ENCODE measurements at places on chromosomes 11 and 22.

GRCh38 chr11:45473341-45473895, 187.3 kb upstream of the SYT13 start:
- DNase-seq: no peak

- DNase-seq: peak; percentile 64
These were observed 88.3 kb downstream of the TSPAN18 start for GRCh38 chr11:44814881-44815592.

DNA sequence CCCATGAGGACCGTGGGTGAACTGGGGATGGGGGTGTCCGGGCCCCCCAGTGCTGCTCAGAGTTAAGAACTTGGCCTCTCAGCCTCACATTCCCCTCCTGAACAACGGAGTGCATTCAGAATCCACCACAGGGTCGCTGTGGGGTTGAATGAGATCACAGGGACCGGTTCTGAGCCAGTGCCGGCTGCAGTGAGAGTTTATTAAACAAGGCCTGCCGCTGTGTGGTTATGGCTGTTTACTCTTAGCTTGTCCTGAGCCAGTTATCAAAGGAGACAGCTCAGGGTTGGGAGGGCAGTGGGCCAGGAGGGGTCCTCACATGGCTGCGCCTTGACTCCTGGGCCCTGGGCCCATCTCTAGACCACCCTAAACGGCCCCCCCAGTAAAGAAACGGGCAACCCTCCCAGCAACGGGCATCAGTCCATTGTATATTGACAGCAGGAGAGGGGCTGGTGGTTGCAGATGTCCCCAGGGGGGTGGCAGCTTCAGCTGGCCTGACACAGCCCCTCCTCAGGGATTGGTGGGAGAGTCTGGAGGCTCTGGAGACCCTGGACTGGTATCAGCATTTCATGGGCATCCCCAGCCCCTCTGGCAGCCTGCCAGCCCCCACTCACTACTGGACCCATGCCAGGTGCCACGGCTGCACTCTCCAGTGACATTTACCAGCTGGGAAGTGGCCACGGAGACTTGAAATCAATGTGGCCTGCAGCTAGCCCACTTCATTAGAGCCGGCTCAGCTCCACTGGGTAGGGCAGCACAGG, 15.1 kb upstream of the CABP7 start:
- DNase-seq: peak; percentile 15

DNA sequence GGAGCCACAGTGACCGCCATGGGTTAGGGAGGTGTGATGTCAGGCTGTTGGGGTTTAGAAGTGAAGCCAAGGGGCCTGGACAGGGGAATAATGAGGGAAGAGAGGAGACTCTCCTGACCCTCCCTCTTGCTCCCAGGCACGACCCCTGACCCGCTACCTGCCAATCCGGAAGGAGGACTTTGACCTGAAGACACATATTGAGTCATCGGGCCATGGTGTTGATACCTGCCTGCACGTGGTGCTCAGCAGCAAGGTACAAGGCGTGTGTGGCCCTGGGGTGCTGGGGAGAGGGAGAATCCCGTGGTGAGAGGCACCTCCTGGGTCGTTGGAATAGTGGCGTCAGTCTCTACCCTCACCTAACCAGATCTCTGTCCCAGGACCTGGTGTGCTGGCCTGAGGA, 29.5 kb downstream of the TREH start:
- DNase-seq: no peak

DNA sequence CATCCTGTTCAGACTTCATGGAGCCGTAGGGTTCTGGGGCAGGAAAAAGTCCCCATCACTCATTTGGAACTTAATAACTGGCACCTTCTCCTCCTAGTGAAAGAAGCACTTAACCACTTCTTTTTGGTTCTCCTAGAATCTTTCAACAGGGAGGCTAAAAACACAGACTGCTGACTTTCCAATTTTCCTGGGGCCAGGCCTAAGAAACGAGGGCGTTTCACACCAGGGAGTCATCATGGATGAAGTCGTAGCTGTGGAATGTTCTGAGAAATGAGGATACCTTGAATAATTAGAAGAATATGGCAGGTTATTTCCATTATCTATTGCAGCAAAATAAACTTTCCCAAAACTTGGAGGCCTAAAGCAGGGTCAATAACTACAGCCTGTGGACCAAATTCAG, 26.0 kb upstream of the API5 start:
- peak; percentile 5 for DNase-seq

GRCh38 chr11:121766166-121766565, 313.4 kb upstream of the SORL1-AS1 start:
- DNase-seq: no peak

- no peak for DNase-seq
These were observed 73.5 kb downstream of the RASSF10 start for GRCh38 chr11:13082588-13082987.

GRCh38 chr11:15845261-15845660, 511.1 kb downstream of the SOX6 start:
- no peak for DNase-seq

GRCh38 chr22:23773483-23774113, 949 bp downstream of the MMP11 start:
- DNase-seq: no peak

GRCh38 chr11:61795459-61795858, 2.7 kb downstream of the FEN1 start:
- DNase-seq: no peak

DNA sequence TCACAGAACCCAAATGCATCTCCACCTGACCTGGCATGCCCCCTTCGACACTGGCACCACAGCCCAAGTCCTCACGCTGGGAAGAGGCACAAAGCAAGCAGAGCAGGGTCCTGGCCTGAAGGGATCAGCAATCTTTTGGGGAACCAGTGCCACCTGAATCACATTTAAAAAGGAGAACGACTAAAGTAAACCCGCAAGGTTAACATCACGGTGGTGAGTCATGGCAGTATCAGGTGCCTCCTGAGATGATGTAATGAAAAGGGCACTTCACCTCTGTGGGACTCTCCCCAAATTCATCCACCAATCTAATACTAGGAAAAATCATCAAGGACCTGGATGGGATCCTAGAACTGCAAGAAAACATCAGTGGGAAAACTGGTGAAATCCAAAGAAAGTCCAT, 44.9 kb downstream of the PACSIN2 start:
- DNase-seq: no peak

- no peak for DNase-seq
These were observed 5.2 kb downstream of the TMEM126A start for GRCh38 chr11:85652786-85653447.

DNA sequence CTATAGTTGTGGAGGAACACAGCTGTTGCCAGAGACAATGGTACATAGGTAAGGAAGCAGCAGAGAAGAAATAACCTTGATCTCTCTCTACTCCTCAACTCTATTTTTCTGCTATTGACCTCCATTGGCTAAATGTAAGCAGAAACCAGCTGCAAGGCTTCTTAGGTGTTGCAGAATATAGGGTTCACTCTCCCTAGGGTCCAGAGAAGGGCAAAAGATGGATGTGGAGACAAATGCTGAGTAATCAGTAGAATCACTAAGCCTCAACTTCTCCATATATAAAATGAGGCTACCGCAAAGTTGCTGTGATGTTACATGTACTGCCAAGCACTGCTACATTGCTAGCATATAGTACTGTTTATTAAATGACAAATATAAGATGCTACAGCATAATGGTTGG, 120.6 kb downstream of the PDE3B start:
- DNase-seq: no peak

DNA sequence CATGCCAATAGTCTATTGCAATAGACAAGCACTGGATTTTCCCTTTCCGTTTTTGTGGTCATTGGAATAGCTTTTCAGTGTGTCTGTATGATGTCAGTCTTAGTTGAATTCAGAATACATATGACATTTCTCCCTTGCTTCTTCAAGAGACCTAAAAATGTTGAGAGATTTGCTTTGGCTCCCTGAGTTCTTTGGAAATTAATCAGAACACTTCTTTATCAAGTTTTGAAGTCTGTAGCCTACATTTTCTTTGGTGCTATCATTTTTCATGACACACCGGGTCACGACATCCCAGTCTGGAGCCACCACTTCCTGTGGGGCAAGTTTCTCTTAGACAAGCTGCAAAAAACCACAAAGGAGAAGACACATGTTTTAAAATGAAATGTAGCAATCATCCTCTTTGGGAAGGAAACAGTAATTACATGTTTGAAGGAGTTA, 847.1 kb downstream of the OPCML start:
- peak; percentile 96 for DNase-seq

DNA sequence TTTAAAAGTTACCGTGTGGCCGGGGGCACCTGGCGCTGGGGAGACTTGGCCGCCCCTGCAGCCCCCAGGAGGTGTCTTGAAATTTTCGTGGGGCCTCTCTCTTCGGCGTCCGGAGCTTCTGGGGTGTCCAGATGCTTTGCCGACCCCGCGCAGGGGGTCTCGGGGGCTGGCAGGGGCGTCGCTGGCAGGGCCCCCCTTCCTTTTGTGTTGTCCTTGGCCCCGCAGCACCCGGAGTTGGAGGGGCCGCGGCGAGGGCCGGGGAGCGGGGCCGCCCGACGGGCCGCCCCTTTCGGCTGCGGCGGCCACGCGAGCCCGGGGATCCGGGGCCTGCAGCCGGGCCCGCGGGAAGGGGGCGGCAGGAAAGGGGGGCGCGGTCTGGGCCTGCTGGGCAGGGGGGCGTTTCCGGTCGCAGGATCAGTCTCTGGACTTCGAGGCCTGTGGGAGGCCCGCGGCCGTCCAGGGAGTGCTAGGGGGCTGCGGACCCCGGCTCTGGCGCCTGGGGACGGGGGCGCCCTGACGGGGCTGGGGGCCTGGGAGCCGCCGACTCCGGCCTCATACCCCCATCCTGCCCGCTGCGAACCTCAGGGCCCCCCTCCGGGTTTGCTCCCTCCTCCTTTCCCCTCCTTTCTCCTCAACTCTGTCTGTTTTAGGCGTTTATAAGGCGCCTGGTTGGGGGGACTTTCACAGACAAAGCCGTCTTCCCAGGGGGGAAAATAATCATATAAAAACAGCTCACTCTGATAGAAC, 869 bp downstream of the ZC3H7B start:
- peak; percentile 15 for DNase-seq

GRCh38 chr11:79244241-79244772, 196.5 kb downstream of the TENM4 start:
- peak; percentile 95 for DNase-seq

DNA sequence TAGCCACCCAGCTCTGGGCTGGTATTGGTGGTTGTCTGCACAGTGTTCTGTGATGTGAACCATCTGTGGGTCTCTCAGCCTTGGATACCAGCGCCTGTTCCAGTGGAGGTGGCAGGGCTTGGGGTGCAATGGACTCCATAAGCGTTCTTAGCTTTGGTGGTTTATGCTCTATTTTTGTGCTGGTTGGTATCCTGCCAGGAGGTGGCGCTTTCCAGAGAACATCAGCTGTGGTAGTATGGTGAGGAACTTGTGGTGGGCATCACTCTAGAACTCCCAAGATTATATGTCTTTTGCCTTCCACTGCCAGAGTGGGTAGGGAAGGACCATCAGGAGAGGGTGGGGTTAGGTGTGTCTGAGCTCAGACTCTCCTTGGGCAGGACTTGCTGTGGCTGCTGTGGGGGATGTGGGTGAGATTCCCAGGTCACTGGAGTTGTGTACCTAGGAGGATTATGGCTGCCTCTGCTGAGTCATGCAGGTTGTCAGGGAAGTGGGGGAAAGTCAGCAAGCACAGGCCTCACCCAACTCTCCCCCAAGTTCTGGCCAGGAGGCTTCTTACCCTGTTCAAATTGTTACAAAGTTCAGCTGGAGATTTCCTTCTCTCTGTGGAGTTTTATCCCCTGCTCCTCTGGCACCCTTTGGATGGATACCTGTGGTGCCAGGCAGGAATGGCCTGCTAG, 47.2 kb downstream of the MRGPRX2 start:
- DNase-seq: no peak

DNA sequence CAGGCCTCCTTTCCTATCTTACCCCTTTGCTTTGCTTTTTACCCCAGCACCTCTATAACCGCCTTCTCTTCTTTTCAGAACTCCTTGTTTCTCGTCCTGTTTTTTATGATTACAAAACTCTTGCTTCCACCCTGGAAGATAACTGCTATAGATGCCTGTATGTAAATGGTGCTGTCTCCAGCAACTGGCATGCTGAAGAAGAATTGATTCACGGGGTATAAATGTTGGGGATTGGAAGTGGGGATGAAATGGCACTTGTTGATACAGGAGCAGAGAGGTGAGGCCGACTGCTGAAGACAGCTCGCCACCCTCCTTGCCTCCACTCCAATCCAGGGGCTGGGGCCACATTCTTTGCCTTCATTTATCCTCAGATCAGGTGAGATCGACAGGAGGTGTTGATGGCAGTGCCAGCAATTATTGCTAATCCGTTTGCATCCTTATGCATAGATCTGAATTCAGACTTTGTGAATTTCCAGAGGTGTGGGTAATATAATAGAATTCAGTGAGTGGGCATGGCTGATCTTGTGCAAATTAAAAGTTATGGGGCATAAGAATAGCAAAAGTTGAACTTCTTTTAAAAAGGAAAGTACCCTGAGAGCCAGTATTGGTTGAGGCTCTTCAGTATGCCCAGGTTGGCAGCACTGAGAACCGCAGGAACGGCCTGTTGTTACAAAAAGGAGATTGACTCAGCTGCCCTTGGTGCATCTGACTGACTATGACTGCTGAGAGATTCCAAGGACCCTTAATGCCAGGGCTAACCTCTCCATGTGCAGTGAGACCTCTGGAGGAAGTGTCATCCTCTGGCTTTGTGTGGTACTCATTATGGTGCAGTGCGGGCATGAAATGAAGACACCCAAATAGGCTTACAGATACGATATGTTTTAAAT, 5.3 kb downstream of the NEAT1 start:
- peak; percentile 64 for DNase-seq

DNA sequence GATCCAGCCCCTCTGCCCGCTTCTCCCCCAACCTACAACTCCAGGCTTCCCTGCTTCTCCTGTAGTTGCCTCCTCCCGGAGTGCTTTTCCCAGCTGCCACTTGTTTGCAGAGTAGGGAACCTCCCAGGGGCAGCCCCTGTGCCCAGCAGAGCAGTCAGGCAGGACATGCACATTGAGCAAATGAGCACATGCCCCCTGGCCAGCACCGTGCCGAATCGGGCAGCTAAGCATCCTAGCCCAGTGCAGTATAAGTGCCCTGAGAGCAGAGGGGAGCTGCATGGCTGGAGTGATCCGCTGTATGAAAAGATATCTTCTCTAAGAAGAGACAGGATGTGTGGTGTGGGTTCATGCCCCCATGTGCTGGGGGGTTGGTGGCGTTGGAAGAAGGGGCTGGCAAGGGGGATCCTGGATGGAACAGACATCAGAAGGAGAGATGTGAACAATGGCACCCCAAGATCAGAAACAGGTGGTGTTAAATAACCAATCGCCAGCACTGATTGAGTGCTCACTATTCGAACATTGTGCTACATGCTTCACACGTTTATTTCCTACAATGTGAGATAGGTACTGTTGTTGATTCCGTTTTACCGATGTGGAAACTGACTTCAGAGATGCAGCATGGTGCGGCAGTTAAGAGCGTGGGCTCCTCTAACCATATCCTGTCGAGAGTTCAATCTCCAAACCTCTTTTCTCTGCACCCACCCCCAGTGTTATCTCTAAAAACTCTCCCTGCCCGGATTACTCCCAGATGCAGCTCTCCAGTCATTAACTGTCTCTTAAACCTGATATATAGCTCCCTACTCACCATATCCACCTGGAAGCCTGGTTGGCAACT, 1.2 kb downstream of the AIP start:
- no peak for DNase-seq

Measured in fibroblast of skin of right biceps (primary cell).